ENCODE measurements at places on chromosomes 7 and 10.

GRCh38 chr7:37482953-37483352, 34.3 kb upstream of the ELMO1 start:
- DNase-seq, result no peak

DNA sequence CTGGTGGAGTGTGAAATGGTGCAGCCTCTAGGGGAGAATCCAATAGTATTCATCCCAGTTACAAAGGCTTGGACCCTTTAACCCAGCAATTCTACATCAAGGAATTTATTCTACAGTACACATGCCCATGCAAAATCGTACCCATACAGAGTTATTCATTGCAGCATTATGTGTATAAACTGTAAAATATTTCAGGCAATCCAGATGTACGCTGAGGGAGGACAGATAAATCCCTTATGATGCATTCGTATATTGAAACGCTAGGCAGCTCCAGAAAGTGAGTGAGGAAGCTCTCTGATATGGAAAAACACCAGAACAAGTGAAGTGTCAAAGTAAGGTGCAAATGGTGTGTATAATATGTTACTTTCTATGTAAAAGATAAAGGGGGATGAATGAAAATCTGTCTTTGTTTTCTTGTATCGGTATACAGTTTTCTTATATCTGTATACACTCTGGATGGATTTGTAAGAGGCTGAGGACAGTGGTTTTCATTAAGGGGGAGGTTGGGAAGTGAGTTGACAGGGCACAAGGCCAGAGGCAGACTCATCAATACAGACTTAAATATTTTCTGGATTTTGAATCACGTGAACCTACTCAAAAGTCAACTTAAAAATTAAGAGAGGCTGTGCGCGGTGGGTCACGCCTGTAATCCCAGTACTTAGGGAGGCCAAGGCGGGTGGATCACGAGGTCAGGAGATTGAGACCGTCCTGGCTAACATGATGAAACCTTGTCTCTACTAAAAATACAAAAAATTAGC, 17.1 kb downstream of the VWA2 start:
- DNase-seq, result no peak

DNA sequence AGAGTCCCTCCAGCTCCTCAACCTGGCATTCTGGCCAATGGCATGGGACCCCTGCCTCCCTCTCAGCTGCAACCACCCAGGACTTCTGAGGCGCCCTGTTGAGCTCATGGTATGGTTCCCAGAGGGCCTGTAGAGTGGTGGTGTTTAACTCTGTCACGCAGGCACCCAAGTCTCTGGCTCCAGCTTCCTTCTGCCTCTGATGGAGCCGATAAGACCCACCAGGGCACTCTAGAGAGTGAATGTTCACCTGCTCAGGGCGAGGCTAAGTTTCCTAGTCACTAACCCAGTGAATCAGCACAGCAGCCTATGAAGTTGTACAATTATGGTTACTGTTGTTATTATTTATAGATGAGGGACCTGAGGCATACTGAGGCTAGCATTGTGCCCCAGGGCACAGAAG, 120.4 kb downstream of the ZMIZ1 start:
- no peak for DNase-seq

DNA sequence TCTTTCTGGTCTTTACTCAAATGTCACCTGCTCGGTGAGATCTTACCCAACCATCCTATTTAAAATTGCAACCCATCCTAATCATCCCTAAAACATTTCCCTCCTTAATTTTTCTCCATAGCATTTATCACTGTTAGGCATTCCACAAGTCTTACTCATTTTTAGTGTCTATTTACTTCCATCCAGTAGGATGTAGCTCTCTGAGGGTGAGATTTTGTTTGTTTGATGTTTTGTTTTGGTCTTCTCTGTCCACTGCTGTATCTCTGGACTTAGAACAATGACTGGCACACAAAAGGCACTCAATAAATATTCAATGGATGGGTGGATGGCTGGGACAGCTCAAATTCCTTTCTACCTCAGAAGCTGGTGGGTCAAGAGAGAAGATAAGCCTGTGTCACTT, 15.8 kb upstream of the DUSP5 start:
- no peak for DNase-seq

DNA sequence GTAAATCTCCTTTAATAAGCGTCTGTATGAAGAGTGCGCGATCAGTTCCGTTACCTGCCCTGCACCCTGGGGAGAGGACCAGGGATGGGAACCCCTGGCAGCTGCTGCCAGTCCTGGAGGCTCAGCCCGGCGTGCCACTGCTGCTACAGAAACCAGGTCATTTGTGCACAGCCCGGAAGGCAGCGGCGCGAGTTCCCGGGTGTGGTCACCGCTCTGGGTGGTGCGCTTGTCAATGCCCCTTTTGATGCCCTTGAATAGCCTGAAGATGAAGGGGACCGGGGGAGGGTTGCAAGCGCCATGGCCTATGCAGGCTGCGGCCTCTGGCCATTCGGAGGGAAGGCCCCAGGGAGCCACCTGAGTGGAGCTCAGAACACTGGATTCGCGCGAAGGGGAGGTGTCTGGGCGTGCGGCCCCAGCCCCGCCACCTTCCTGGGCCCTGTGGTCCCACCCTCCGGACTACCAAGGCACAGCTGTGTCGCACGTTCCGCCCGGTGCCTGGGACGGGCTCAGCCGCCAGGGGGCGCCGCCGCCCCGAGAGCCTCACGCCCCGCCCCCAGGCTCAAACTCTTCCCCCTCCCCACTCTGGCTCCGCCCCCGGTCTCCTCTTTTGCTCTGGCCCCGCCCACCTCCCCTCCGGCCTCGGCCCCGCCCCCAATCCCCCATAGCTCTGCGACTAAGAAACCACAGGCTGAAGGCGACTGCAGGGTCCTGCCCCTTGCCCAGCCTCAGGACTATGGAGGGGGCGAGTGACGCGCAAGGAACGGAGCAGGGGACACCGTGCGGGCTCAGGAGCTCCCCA, 16.5 kb downstream of the AP5Z1 start:
- peak; percentile 72 for DNase-seq

DNA sequence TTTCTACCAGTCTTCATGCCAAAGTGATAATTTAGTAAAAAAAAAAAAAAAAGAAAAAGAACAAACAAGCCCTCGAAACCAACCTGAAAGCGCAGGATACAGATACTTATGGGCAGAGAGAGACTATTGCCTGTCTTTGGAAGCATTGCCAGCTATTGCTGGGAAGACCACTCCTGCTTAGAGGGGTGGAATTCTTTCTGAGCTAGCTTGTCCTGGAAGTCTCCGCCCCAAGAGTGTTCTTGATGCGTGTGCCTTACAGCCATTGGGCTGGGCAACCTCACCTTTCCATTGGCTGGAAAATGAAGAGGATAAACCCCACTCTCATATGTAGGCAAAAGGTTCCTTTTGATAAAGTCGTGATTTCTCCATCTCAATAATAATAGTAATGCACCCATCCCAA, 19.9 kb upstream of the INSYN2A start:
- DNase-seq, result no peak

DNA sequence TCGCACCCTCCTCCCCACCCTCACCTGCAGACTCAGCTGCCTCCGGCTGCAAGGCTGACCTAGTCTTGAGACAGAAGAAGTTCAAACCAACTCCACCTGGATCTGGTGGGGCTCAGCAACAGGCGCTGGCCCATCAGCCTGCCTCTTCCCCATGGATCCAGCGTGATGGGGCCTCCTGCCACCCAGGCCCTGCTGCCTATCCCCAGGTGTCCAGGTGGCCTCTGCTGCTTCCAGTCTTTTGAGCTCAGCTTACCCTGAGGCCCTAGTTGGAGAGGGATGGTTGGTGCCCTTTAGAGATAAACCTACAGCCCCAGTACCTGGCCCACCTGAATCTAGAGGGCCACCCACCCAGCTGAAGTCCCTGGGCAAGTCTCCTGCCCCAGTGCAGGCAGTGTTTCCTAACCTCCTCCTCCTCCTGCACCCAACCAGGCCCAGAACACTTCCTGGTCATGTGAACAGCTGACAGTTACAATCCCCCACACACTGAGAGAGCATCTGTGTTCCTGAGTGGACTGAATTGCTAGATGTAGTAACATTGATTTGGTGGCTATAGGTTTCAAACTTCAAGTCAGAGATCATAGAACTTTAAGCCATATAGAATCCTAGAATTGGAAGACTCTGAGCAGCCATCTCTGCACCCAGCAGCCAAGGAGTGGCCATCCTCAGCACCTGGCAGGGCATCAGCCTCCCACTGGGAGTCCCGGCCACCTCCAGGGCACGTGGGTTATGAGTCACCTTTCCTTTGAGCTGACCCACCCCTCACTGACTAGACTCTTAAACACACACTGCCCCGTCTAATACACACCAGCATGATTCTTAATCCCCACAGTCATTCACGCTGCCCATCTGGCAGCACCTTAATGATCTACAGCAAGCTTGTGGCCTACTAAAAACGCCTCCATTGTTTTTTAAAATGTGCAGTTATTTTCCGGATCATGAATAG, 51.9 kb downstream of the ALOX5 start:
- DNase-seq, result no peak

DNA sequence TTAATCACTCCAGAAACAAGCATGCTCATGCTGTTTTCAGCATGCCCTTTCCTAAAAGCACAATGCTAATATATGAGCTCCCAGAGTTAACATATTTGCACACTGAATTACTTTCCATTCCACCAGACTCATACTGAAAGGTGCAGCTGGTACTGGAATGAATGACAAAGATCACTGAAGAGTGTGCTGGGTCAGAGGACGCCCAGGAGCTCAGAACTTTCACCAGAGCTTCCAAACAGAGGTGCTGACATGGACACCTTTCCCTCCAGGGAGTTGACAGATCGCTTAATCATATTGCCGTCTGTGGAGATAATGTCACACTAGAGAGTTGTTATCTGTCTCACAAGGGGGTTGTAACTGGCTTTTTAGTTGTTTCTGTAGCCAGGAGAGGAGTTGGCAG, 292.9 kb downstream of the LHFPL3 start:
- DNase-seq, result no peak

- DNase-seq, result no peak
Measured at GRCh38 chr10:46559231-46559671, 2.8 kb upstream of the GPRIN2 start.

- DNase-seq, result no peak
Measured at GRCh38 chr7:74365322-74366022, 76.3 kb downstream of the CLIP2 start.

GRCh38 chr10:88089498-88089897, 226.1 kb downstream of the PTEN start:
- DNase-seq, result no peak

DNA sequence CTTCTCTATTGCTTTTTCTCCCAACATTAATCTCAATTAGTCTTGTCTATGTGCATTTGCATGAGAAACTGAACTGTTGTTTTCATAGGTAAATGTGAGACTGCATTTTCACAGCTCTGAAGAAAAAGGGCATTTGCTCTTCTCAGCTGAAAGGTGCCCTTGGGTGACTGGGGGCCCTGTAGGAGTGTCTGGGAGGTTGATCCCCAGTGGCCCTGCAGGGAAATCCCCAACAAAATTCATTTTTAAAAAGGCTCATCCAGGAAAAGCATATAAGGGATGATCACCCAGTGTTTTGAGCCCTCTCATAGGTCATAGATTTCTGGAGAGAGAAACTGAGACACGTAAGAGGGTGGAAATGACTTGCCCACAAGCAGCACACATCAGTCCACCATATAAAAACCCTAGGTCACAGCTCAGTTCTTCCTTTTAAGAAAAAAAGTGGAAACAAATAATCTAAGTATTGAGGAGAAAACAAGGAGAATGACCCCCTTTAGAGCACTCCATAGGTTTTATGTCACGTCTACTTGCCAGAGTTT, 190.3 kb upstream of the AHR start:
- DNase-seq, result no peak

GRCh38 chr7:64999165-65000004, 7.1 kb downstream of the ERV3-1 start:
- no peak for DNase-seq

- DNase-seq, result no peak
Measured at GRCh38 chr10:121450247-121450646, 148.0 kb downstream of the FGFR2 start.

DNA sequence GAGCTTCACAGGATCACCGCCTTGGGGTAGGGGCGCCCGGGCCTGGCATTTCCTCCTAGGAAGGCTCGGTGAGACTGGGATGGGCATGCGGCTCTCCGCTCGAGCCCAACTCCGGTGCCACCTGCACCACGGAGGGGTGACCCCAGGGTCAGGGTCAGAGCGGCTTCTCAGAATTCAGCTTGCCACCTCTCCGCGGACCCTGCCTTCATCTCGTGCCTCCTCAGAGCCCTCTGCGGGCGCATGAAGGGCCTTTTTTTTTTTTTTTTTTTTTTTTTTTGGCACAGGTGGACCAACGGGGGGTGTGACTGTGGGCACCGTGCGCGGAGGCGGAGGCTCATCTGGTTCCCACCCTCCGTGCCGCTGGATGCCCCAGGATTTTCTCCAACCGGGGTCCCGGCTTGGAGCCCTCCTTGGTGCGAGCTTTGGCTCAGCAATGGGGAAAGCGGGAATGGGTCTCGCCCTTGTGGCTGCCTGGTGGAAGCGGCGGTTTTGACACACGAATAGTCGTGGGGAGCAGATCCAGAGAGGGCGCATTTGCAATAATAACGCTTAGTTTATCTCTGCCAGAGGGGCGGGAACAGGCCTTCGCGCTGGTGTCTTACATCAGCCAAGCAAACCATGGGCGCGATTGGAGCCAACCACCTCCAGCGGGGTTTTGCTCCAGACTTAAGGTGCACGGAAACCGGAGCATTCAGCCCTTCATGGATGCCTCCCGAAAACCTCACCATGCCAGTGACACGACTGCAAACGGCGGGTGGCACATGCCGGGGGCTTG, 5.0 kb upstream of the TNRC18 start:
- DNase-seq, result no peak

- DNase-seq, result no peak
Measured at GRCh38 chr7:18175801-18176450, 148.3 kb upstream of the PRPS1L1 start.

- DNase-seq, result no peak
Measured at GRCh38 chr7:95922191-95922590, 149.8 kb downstream of the DYNC1I1 start.

DNA sequence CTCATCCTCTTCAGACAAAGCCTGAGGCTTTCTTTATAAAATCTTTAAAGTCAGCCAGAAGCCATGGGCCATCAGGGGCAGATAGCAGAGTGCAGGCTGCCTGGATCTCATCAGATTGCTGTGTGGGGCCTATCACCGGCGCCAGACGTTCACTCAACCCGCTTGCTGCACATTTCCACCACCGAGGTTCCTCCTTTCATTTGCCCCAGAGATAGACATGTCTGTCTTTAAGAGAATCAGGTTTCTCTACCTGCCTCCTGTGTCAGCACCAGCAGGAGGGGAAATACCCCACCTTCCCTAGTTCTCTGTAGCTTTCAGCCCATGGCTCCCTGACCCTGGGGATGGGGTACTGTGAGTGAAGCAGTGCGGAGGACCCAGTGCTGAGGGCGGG, 22.0 kb downstream of the SLC18A2 start:
- DNase-seq, result no peak

DNA sequence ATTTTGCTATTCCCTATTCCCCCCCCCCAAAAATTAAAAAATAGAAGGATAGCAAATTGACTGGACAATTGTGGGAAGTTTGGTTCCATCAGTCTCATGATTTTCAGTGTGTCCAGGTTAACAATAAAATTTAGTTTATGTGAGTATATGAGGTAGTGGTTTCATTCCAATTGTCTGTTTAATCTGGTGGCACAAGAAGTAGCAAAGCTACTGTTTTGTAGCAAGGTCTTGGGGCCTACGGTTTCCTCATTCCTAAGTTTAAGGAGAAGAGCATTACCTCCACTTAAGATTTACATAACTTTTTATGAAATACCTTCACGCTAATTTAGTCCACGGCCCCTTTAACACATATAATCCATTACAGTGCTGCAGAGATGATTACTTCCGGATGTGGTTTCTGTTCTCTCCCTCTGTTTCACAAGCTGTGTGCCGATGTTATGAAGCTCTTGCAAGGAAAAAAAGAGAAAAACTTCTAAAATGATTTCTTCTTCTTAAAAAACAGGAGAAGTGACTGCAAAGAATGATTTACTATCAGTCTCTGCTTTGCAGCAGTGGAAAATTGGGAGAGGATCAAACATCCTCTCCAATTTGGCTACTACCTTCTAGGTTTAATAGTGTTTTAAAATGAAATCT, 32.7 kb upstream of the NPVF start:
- no peak for DNase-seq

Measured in stimulated activated naive CD4-positive, alpha-beta T cell treated with Interleukin-2 at 50 U/mL for 16 hours (primary cell).